ENCODE measurements at places on chromosomes 1 and 21.
A peak's percentile ranks its signal among the peaks of the same experiment; 100 is the strongest.

- DNase-seq: no peak
Measured at GRCh38 chr1:190391582-190391981, 86.1 kb downstream of the BRINP3 start.

DNA sequence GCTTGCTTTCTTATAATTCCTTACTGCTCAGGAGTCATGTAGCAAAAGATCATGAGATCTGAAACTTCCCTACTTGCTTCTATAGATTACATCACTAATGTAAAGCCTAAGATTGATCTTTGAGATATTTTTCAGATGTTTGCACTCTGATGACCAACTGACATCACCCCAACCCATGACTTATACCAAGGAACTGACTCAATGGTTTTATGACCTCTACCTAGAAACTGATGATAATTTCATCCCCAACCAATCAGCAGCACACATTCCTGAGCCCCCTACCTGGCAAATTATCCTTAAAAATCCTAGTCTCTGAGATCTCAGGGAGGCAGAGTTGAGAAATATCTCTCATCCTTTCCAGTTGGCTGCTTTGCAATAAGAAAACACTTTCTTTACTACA, 122.3 kb upstream of the CAMK1G start:
- no peak for DNase-seq

DNA sequence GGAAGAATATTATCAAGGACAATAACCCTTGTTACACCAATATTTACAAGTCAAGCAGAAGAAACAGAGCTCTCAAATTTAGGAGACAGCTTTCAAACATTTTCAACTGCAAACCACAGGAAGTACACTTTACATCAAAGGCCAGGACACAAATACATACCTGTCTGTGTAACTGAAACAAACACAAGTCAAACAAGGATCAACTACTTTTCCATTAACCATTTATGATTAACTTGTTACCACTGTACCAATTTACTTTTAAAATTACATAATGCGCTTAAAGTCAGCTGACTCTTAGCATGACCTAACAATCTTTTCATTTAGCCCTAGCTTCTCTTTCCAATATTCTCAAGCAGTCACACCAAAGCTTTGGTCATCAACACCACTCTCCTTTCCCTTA, 43.5 kb downstream of the TRIM33 start:
- no peak for DNase-seq

DNA sequence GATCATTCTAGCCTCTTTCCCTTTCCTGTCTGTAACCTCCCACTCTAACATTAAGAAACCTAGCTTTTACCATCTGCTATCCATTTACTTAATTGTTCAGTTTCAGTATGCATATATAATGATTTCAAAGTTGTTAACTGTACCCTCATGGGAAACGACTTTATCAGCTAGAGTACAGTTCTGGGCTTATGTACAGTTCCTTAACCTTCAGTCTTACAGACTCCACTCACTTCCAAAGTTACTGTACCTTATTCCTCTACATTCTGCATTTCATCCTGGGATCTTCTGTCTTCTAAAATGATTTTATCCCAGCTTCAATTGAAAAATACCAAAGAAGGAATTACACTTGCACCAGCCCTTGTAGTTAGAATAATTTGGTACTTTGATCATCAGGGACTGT, 108.7 kb upstream of the KCNE2 start:
- DNase-seq: no peak

DNA sequence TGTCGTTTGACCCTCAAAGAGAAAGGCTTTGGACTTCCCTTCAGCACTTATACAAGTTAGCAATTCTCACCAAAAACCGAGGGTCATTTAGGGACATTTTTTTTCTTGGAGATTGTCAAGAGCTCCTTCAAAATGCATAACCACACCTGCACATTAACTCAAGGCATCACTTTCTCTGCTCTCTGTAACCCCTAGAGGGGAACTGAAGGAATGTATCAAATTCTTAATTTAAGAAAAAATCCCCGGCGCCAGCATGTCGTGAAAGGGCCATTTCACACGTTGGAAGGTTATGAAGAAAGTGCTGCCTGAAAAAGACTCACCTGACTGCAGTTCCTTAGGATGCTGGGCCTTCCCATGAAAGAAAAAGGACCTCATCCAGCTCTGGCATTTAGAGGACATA, 131.6 kb upstream of the ZC3H12A start:
- no peak for DNase-seq

- no peak for DNase-seq
Measured at GRCh38 chr1:3669971-3670431, 17.7 kb downstream of the TP73 start.

DNA sequence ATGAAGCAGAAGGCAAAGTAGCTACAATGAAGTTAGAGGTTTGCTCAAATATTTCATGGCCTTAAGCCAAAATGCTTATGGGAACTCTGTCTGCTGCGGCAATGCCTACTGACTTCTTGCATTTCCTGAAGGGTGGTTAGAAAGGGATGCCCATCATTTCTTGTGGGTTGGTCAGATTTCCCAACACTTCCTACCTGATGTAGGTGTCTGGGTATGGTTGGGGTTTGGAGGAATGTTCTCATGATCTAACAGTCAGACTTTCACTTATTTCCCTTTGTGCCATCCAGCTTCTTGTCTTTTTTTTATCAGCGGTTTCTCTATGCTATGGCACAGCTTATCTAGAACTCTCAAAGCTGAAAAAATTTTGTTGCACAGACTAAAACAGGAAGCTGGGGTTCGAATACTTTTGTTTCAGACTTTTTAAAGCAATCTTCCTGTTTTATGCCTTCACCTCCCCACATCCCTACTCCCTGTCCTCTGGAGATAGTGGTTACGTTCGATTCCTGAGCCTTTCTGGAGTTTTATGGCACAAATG, 307.7 kb downstream of the USP25 start:
- DNase-seq: no peak

GRCh38 chr1:25106352-25106751, 126.0 kb downstream of the SYF2 start:
- DNase-seq: no peak

DNA sequence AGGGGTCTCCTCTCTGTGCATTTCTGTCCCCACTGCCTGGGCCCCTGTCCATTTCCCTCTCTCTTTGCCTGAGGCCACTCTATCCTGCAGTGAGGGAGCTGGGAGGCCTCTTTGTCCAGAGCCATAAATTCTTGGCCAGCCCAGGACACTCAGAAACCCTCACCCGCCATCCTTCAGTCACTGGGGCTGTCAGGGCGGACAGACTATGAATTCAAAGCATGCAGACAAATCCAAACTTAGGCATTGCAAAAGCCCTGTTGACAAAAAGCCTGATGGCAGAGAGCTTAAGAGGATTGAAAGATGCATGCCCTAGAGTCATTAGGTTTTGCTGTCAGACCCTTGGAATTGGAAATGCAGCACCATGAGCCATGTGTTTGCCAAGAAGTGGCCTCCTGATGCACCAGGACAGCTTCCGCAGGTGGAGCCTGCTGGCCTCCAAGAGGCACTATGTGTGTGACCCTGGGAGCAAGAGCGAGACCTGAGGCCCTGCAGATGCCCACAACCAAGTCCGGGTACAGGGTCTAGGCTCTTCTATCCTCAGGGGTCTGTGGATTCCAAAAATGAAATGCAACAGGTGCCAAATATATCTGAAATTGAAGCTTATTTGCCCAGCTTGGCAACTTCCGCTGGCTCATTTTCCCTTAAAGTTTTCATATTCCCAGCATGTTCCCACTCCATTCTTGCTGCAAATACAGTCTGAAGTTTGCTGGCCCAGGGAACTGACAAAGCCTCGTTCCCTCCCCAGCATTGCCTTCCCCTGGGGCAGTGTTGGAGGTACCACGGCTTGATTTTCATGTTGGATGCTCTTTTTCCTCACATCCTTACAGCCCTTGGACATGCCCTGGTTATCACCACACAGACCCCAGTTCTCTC, 177.9 kb downstream of the PGBD5 start:
- DNase-seq: no peak

GRCh38 chr21:34017039-34017961, 56.1 kb upstream of the MRPS6 start:
- no peak for DNase-seq

- no peak for DNase-seq
Measured at GRCh38 chr21:41307219-41307618, 9.4 kb upstream of the FAM3B start.

GRCh38 chr1:25996966-25997827, 666 bp downstream of the PAFAH2 start:
- no peak for DNase-seq

DNA sequence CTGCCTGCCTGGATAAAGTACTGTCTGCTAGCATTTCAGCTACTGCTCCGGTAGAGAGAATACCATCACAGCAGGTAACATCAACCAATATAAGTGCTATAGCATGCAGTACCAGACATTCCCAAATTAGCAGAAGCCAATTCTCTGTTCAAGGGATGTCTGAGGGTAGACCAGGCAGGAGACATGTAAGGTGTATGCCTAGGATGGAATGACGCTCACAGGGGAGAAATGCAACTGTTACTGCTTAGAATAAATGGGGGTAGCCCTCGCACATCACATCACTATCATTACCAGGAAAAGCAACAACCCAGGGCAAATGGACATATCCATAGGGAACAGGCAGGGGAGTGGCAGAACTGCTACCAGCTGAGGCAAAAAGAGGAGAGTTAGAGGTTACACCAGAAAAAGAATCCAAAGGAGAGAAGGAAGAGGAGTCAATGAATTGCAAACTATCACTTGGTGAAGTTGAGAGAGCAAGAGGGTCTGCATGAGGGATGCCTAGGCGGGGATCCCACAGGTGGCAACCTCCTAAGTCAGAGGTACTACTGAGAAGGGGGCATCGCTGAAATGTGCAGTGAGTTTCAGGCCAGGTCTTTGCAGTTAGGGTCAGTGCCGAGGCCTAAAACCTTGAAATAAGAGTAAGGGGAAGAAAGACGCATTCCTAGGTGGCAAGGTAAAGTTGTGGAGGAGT, 1.1 kb downstream of the UBE2Q1 start:
- DNase-seq: no peak

GRCh38 chr21:35168735-35169134, 119.6 kb upstream of the RUNX1 start:
- no peak for DNase-seq

- no peak for DNase-seq
Measured at GRCh38 chr1:248817065-248817464, 8.7 kb downstream of the SH3BP5L start.

DNA sequence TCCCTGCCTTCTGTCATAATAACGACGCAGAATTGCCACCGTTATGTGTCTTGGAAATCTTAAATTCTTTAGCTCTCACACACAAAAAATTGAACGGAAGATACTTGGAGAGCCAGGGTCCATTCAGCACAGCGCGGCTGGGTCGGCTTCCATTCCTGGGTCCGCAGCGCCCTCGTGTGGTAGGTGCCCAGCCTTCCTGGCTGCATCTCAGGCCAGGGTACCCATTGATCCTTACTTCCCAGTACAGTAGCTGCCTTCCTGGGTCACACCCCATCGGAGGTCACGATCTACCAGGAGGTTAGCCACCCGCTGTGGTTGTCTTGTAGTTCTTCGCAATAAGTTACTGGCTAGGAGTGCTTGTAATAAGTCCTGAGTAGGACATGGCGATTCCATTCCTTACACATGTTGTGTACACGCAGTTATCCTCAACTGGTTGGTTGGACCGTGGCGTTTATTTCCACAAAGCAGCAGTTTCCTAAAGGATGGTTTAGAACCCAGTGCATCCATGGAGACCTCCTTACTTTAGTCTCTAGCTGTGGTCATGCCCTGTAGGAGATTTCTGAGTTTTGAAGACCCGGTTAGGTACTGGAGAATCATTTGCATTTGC, 9.9 kb upstream of the MTARC1 start:
- DNase-seq: peak; percentile 81

DNA sequence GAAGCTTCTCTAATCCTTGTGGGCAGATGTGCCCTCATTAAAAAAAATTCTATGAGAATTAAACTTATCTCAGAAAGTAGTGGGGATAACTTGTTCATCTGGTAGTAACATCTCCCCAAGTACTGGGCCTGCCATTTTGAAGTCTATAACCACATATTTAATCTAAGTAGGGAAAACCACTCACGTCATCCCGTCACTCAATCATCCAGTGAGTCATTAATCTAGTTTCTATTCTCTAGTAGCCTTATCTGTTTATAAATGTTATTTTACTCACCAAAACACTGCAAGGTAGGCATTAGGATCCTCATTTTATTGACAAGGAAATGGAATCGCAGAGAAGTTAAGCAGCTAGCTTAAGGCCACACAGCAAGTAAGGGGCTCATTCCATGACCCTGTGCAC, 221.9 kb downstream of the ATG4C start:
- no peak for DNase-seq

GRCh38 chr1:68270951-68271350, 38.6 kb upstream of the WLS start:
- DNase-seq: no peak

- no peak for DNase-seq
Measured at GRCh38 chr1:218558271-218558810, 213.2 kb downstream of the TGFB2 start.

- DNase-seq: no peak
Measured at GRCh38 chr1:108916788-108917187, 40.0 kb downstream of the GPSM2 start.

GRCh38 chr1:91783423-91784170, 102.4 kb downstream of the TGFBR3 start:
- DNase-seq: no peak

- no peak for DNase-seq
Measured at GRCh38 chr1:24828887-24829192, 83.6 kb downstream of the CLIC4 start.

All from memory B cell (primary cell).